ENCODE measurements at places on chromosomes 3 and 15.

DNA sequence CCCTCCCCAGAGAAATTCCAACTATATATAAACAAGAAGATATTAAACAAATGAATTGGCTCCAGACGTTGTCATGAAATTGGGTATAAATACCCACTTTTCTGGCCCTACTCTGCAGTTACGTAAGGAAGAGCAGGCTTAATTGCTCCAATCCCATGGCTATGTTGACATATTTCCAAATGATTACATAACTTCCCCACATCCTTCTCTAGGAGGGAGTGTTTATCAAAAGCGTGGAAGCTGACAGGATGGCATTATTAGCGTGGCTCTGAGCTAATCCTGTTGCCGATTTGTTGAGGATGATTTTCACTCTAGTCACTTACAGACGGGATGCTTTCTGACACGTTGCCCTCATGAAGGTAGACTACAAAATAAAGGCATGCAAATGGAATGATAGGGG is 347.5 kb upstream of the TMCO5A start:
- DNase-seq: no peak

- DNase-seq: no peak
These were observed 120.5 kb downstream of the AQP9 start for GRCh38 chr15:58258501-58259292.

- peak; percentile 42 for DNase-seq
These were observed 69.3 kb downstream of the CHAC1 start for GRCh38 chr15:41022487-41023090.

GRCh38 chr3:23365066-23365465 is 161.9 kb downstream of the UBE2E2 start:
- DNase-seq: no peak

- no peak for DNase-seq
These were observed 4.1 kb upstream of the TM4SF4 start for GRCh38 chr3:149470381-149470780.

DNA sequence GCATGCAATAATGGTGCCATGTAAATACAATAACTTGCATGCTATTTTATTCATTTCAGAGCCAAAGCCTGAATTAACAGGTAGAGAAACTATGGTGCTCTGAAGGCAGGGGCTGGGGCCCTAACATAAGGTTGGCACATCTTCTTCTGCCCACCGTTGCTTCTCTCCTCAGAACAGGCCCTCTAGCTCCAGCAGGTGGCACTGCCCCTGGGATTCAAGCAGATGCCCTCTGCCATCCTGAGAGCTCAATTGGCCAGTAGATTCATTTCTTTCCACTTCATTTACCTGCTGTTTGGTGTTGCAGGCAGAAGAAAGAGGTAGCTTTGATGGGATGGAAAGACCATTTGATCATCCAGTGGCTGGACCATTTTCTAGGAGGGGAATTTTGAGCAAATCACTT is 130.5 kb downstream of the FOXB1 start:
- DNase-seq: no peak

DNA sequence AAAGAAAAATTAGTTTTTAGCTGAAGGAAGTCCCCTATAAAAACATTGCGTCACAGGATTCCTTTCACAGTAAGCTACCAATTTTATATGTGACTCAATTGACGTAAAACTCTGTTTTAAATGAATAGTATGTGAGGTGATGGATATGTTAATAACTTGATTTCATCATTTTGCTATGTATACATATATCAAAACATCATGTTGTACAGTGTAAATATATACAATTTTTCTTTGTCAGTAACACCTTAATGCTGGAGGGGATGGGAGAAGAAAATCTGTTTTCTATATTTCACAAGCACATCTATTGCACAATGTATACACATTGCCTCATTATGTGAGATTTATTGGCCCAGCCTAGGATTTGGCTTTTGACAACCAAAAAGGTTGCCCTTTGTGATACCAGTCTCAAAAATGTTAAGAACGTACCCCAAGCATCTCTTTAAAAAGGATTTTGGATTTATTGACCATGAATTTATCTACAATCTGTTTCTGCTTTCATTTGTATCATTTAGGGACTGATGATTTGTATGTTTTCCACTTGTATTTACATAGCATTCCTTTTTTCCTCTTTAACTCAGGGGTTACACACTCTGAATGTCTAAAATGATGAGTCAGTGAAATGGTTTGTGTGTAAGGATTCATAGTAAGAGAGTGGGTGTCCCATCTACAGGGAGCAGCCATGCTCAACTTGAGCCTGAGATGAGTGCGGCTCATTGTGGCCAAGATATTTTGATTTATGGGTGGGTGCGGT is 62.6 kb downstream of the CRTC3 start:
- DNase-seq: no peak

DNA sequence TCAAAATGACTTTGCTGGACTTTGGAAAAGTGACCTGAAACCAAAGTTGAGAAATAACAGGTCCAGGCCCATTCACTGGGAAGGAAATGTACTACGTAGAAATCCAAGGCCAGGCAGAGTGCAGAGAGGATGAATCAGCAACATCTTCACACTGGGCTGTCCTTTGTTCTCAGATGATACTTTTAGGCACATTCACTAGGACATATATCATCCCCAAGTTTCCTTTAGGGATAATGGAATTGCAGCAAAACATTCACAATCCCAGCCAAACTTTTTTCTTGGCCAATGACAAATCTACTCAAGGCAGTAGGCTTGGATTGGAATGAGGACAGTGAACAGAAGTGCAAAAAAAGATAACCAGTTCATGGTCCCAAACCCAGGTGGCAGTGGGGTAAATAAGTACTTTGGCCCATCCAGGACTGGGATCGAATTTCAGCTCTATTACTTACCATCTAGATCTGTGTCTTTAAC is 75.1 kb downstream of the CLDN11 start:
- DNase-seq: no peak

DNA sequence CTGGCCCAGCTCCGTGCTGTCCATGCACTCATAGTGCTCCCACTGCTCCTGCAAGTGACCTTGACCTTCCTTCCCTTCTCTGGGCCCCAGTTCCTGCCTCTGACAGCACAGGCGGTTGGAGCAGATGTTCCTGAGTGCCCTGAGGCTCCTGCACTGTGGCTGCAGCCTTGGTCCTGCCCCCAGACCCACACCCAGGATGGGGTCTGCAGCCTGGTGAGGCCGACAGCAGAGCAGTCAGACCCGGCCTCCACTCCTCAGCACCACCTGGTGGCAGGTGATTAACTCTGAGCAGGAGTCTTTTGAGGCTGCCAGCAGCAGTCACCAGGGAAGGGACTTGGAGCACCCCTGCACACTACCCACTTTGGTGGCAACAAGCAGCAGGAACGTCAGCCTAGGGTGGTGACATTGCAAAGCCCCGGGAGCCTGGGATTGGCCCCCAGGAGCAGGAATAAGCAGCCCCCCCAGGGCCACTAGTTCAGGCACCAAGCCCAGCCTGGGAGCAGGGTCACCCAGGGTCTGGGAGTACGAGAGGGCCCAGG is 64.6 kb downstream of the CYP11A1 start:
- peak; percentile 64 for DNase-seq

DNA sequence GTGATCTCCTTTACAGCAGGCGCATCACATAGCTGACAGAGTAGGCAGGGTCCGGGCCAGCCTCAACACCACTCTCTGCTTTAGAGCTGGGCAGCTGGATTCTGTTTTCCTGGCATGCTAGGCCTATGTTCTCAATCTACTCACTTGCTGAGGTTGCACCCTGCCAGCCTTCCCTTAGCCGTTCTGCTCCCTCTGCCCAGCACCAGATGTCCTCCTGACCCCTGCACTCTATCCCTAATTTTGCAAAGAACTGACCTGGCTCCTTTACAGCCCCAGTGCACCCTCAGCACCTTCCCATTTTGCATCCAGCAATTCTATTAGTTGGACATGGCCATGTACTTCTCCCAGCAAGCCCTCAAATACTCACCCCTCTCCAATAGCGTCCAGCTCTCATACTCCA is 371.6 kb upstream of the WNT5A start:
- DNase-seq: no peak

GRCh38 chr3:31247850-31248562 is 284.7 kb upstream of the STT3B start:
- DNase-seq: no peak

- DNase-seq: peak; percentile 9
These were observed 534.6 kb upstream of the ATP11B start for GRCh38 chr3:182258538-182259177.

DNA sequence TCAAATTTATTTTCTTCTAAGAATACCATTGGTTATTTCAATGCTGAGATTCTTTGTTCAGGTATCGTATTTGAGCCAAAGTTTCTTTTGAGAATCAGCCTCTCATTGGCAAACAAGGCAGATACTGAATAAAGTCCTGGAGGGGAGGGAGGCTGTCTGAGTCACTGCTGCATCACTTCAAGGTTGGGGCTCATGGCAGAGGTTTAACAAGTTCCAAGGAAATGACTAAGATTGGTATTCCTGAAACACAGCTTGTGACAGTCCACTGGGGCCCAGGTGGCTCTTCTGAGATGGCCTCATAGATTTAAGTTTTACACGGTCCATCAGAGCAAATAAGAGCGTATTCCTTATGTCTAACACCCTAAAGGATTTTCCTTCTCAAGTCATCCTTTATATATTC is 213.8 kb upstream of the STAC start:
- no peak for DNase-seq

DNA sequence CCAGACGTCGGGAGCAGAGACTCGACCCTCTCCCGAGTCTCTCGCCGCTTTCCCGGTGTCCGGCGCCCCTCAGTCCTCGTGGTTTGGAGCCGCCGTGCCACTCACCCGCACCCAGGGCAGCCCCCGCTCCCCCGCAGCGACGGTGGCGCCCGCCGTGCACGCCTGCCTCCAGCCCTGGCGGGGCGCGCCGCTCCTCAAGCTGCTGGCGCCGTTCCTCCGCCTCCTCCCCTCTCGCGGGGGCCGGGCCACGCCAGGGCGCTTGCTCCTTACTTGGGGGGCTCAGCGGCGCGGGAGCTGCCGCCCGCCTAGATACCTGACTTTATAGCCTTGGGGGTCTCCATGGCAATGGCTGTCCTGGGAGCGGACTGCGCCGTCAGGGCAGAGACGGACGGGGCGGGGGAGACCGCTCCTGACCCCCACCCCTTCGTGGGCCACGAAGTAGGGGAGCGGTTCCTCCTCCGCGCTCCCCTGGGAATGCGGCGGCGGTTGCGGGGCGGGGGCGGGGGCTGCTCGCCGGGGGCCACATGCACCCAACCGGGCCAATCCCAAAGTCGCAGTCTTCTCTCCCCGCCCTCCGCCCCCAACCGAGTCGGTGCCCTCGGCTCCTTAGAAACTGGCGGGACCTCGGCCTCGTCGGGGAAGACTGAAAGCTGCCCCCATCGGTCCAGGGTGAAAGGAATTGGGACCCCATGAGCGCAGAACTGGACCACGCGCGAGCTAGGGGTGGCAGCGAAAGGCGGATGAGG is at the start of gene ANKRD63:
TSS of gene ANKRD63 (minus strand) at position 196 of the 746 bp plus-strand sequence. CDS start 478 bp downstream, outside the sequence.
- DNase-seq: no peak

- no peak for DNase-seq
These were observed 86.4 kb downstream of the LRTM1 start for GRCh38 chr3:54841471-54841870.

GRCh38 chr3:54853573-54854404 is 74.1 kb downstream of the LRTM1 start:
- peak; percentile 11 for DNase-seq

DNA sequence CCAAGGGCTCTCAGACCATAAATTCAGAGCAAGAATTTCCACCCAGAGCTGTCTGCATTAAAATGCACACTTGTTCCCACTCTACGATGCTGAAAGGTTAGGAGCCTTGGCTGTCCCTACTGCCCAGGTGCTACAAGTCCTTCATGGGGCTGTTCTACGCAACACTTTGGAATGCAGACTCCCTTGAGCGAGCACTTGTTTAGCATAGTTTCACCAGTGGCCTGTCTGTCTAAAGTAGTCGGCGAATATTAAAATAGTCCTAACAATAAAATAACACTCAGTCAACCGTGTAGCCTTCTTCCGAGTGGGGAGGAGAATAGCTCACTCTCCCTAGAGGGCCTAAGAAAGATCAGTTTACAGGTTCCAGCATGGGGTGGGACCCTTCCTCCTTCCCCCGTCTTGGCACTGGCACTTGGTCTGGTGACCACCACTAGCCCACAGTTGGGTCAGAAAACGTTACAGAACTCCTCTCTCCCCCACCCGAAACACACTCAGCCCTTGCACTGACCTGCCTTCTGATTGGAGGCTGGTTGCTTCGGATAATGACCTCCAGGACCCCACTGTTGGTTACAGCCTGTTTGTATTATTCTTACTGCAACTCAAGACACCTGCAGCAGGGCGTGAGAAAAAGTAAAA is at the start of gene CLDN16:
TSS of gene CLDN16 (plus strand) at position 586 of the 636 bp plus-strand sequence. CDS start 167 bp downstream, outside the sequence.
- no peak for DNase-seq

GRCh38 chr15:97443101-97443500 is 517.4 kb upstream of the ARRDC4 start:
- DNase-seq: no peak

- DNase-seq: no peak
These were observed 100.5 kb downstream of the PDCD6IP start for GRCh38 chr3:33898901-33899300.

GRCh38 chr3:58588030-58588614 is 10.9 kb upstream of the FAM107A start:
- no peak for DNase-seq

Measured in NCI-H1694 (cell line).